Epithelial cell of prostate (primary cell): ENCODE measurements at places on chromosomes 1 and 21.

GRCh38 chr1:151510957-151511635, at the start of gene CGN:
TSS of gene CGN (plus strand) at chr1:151511387. CDS start at chr1:151518520, 7,133 bp downstream.
- DNase-seq: no peak

DNA sequence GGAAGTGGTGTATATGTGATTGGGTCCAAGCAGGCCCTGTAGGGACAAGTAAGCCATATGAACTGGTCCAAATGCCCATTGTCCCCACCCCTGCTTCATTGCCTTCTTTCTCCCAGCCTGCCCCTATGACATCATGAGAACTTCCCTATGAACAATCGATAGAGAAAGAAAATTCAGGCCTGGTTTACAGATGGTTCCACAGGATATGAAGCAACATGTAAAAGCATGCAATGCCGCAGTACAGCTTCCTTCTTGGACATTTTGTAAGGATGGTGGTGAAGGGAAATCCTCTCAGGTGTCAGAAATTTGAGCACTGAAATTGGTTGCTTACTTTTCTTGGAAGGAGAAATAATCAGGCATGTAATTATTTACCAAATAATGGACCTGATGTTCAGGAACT, 581.7 kb downstream of the MRPL39 start:
- DNase-seq: no peak

- no peak for DNase-seq
Observed at GRCh38 chr21:37845535-37845934, 70.7 kb downstream of the KCNJ6 start.

DNA sequence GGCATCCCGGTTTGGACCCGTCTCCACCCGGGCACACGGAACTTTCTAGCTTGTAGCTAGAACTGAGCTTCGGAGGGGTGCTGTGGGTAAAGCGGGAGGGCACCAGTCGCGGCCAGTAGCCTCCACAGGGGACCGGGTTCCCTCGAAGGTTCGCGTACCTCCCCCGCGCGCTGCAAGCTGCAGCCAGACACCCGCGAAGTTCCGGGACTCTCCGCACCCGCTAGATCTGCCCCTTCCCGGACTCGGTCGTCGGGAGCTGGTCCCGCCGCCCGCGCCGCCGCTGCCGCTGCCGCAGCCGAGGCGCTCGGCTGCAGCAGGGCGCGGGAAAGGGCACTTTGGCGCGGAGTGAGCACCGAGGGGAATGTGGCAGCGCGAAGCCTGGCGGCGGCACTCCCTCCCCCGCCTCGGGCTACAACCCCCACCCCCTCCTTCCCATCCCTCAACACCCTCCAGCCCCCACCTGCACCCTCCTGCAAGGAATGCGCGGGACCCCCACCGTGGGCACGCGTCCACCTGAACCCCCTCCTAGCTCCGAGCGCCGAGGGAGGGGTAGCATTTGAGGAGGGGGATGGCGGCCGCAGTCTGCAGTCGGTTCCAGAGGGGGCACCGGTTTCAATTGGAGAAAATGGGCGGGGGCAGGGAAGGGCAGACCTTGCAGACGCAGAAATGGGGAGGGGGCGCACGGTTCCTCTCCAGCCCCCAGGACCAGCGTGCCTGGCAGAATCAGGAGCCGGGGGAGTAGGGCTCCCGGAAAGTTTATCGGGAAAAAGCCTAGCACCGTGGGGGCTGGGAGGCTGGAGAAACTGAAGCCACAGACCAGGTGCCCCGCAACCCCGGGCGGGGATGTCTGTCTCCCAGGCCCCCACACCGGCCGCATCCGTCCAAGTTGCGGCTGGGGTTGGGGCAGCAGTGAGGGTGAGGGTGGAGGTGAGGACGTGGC, 968 bp downstream of the CSMD2 start:
- DNase-seq: no peak

DNA sequence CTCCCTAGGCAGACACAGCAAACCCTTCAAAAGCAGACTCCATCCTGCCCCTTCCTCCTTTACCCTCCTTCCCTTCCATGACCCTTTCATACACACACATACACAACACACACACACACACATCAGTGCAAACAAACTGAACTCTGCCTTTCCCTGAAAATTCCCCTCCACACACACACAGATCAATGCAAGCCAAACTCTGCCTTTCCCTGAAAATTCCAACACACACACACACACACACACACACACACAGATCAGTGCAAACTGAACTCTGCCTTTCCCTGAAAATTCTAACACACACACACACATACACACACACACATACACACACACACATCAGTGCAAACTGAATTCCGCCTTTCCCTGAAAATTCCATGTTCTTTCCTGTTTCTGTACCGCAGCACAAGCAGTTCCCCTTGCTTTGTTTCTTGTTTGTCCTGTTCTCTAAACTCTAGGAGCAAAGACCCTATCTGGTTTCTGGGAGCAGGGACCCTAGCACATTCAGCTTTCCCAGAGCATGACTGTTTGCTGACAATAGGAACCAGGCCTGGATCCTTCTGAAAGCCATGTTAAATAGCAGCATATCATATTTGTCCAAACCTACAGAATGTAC, 91.0 kb downstream of the PTPN14 start:
- no peak for DNase-seq

DNA sequence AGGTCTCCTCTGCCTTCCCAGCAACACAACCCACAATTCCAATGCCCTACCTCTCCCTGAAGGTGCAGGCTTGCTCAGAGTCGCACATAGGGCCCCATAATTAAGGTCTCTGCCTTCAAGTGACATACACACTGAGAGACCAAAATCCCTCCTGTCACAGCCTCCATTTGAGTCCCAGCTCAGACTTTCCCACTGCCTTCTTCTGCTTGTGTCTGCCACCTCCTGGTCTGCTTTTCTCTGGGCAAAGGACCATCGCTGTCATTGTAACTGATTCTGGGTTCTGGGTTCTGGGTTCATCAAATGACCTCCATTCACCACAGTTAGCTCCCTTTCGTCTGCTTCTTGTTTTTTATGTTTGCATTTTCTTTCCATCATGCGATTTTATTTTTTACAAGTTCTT, 119.2 kb upstream of the ATP1B1 start:
- DNase-seq: no peak

GRCh38 chr1:180540697-180541594, 17.8 kb upstream of the OVAAL start:
- no peak for DNase-seq

DNA sequence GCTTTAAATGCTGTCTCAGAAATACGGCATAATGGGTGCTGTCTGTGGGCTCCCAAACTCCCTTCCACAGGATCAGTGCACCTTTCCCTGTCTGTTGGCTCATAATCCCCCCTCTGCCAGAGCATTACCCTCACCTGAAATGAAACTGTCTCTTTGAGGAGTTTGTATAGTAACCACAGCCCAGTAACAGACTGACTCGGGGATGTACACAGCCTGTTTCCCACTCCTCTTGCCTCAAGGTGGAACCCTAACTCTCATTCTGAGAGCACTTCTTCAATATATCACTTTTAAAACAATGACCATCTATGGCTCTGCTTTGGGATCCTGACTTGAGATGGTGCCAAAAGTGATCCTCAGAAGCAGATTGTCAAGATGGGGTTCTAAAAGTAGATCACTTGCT, 332.5 kb downstream of the AMY1C start:
- DNase-seq: no peak

DNA sequence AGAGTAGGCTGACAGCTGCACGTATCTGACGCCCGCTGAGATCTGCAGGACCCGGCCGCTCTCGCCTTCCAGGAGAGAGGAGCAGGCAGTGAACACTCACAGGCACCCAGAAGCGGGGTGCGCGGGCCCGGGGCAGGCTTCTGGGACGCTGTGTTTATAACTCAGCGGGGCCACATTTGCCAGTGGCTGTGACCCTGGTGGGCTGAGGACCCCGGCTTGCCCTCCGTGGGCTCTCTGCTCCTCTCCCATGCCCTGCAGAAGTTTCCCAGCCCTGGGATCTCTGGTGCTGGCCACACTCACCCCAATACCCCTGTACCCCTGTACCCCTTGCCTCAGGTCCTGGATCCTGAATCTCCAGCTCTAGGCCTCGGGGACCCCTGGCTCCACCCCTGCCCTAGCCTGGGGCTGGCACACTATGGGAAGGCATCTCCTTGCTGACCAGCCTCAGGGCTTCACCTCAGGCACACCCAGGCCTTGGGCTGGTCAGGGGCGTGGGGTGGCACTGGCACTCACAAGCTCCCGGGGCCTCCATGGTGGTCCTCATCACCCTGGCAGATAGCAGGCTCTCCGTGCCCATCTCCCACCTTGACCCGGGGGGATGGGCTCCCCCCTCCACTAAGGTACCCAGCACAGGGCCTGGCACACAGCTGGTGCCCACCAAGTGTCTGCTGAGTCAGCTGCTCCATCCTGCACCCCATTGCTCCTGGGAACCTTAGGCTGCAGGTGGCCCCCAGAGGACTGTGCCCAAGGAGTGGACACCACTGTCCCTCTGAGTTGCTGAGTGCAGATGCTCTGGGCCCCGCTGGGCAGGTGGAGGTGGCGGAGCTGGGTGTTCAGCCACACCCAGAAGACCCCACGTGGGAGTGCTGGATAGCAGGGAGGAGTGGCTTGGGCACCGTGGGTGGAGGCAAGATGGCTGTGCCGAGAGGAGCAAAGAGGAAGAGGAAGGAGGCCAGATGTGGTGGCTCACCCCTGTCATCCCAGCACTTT, 32.4 kb downstream of the MORN1 start:
- DNase-seq: no peak

- peak; percentile 48 for DNase-seq
Observed at GRCh38 chr1:62209931-62210595, 15.4 kb downstream of the L1TD1 start.

DNA sequence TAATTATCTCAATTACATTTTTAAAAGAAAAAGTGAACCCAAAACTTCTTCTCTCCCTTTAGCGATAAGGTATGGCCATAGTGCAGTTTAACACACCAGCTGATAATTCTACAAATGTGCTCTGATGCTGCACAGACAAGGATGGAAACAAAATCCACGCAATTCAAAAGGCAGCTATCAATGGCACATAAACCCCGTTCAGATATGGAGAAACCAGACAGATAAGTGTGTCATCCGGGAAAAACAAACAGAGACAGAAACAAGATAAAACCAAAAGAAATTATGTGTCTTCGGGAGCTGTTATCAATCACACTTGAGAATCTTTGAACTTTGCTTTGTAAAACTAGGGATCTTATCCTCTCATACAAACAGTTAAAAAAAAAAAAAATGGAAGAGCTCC, 73.6 kb downstream of the SIPA1L2 start:
- DNase-seq: no peak

GRCh38 chr21:27425172-27425571, 458.3 kb upstream of the ADAMTS5 start:
- no peak for DNase-seq

DNA sequence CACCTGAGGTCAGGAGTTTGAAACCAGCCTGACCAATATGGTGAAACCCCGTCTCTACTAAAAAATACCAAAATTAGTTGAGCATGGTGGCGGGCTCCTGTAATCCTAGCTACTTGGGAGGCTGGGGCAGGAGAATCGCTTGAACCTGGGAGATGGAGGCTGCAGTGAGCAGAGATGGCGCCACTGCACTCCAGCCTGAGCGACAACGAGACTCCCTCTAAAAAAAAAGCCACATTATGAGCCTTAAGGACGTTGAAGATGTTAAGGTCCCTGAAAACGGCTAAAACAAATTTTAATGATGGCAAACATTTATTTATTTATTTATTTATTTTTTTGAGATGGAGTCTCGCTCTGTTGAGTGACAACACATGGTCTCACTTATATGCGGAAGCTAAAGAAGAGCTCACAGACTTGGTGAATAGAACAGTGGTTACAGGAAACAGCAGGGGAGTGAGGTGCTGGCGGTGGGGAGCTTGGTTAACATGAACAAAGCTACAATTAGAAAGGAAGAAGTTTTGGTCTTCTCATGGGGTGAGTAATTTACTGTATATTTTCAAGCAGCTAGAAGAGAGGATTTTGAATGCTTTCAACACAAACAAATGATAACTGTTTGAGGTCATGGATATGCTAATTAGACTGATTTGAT, 47.1 kb downstream of the TCP10L start:
- no peak for DNase-seq

DNA sequence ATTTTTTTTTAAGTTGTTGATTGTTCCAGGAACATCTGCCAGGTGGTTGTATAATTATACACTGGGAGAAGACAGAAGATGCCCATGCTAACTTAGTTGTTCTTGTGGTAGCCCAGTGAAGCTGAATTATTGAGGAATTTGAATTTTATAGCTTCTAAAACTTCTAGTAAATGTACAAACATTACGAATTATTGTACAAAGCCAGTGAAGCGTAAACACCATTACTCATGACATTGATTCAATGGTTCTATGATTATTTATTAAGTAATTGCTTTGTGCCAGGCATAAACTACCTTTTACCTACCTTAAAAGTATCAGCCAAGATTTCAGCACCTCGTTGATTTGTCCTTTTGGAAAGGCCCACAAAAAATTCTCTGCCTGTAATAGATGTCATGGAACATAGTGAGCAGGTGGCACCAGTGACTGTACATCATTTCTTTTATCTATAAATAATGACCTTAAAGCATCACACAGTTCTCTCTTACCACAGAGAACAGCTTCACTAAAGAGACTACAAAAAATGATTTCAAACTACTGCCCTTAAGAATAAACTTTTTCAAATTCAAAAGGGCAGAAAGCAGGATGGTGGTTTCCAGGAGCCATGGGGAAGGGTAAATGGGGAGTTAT, 74.9 kb upstream of the BCL10 start:
- DNase-seq: no peak

- DNase-seq: no peak
Observed at GRCh38 chr1:219215477-219215876, 41.8 kb downstream of the LYPLAL1 start.
